Right cardiac atrium (tissue), 5 donors: ENCODE measurements at places on chromosomes 1 and 21.

GRCh38 chr1:82775406-82776000, 974.8 kb downstream of the ADGRL2 start:
- peak; percentile 38 for DNase-seq

DNA sequence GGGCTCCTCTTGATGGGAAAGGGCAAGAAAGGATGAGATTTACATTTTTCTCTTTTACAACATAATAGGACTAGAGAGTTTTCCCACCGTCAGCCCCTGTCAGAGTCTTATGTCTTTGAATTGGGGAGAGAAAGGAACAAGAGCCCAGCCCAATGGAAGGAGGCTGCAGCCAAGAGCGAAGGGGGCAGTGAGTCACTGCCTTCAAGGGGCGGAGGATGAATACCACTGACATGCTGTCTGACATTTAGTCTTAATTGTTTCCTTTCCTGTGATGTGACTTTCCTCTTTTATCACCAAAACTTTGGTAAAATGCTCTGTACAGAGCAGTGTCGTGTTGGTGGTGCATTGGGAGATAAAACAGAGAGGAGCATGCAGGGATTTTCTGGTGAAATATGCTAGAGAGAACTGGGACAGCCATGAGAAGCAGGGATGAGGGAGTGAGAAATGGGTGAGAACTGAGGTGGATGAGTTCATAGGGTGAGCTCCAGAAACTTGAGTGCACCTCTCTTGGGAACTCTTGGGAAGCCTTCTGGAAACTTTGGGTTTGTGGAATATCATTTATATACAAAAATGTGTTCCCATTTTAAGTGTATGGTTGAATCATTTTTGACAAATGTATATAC, 179.9 kb upstream of the FGGY start:
- no peak for DNase-seq

DNA sequence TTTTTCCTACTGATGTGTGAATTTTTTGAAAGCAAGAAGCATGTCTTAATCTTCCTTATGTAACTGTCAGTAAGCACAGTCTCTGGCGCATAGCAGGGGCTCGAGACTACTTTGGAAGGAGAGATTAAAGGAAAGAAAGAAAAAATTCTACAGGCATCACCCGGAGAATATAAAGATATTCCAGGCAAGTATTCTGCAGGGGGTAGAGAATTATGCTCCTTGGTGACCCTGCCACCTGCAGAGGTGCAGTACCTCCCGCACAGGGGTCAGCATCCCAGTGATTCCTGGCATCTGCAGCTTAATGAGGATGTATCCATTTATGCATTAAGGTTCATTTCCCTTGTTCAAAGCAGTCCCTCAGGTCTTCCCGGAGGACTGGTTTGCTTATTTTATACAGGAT, 87.6 kb upstream of the WLS start:
- no peak for DNase-seq

GRCh38 chr1:215581896-215582295, 14.8 kb downstream of the KCTD3 start:
- no peak for DNase-seq

- no peak for DNase-seq
Observed at GRCh38 chr1:53377438-53377841, 49.6 kb upstream of the LRP8 start.

DNA sequence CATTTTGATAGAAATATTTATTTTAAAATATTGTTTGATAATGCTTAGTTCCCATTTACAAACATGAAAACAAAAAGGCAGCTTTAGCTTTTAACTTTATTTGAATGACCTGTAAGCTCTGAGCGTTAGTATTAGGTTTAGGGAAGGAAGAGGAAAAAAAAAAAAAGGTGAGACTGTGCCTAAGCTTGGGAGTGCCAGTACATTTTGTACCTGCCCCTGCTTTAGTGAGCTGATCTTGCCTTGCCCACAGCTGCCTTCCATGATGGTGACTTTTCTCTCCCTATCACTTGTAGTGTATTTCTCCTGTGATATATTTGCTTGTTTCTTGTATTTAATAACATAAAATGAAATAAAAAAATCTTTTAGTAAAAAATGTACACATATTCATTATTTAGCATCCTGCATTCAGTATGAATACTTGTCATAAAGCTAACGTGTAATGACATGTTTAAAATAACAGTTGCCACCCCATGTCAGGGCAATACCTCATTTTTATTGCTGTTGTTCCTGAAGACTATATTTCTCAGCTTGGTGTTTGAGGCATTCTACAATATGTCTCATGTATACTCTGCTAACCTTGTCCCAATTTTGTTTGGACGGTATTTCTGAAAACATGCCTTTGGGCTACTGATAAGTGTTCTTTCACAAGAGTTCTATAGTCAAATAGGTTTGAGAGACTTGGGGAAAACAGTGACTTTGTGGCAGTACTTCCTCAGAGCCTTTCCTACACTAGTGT, 76.3 kb downstream of the NEK7 start:
- no peak for DNase-seq

- no peak for DNase-seq
Observed at GRCh38 chr21:39118604-39119215, 64.5 kb downstream of the PSMG1 start.

GRCh38 chr1:76548513-76549100, 318.7 kb upstream of the ST6GALNAC5 start:
- no peak for DNase-seq

DNA sequence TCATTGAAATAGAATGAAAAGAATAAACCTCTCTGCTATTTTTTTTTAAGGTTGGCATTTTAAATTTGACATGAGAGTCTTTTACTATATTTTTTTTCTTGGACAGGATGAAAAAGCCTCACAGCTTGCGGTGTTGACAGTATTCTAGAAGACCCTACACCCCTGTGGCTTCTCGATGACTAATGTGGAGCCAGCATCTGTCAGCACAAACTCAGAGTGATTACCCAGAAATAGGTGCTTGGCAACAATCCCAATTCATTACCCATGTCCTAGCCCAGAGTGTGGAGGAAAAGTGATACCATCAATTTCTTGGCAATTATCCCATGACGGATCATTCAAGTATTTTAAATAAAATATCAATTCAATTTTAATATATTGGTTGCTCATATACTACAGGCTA, 186.8 kb upstream of the MAP1LC3C start:
- no peak for DNase-seq

DNA sequence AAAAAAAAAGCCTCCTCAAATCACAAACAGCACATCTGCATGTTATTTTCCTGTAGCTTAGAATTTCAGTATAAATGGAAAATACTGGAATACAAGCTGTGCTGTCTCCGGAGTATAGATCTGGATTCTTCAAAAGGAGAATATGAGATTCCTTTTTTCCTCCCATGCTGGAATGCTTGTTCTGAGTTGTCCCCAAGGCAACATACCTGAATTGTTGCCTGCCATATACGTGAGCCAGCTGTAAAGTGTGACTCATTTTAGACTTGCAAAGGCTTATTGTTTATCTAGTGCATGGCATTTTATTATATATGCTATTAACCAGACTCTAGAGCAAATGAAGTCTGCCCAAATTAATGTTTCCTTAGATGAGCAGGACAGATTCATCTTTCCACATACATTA, 95.0 kb upstream of the C1orf105 start:
- DNase-seq: no peak

DNA sequence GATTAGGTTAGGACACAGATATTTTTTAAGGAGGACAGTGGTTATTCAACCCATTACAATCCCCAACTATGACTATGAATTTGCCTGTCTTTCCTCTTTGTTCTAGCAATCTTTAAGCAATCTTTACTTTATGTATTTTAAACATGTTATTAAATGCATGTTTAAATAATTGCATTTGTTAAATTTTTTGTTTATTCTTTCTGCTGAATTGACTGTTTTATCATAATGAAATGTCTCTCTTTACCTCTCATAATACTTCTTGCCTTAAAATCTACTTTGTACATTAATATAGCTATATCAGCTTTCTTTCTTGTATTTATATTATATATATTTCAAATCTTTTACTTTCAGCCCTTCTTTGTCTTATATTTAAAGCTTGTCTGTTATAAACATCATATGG, 46.1 kb downstream of the CR1L start:
- no peak for DNase-seq

GRCh38 chr1:154533952-154534844, 24.3 kb downstream of the UBE2Q1 start:
- no peak for DNase-seq

GRCh38 chr1:150302338-150302737, 8.7 kb downstream of the MRPS21 start:
- DNase-seq: peak; percentile 48

DNA sequence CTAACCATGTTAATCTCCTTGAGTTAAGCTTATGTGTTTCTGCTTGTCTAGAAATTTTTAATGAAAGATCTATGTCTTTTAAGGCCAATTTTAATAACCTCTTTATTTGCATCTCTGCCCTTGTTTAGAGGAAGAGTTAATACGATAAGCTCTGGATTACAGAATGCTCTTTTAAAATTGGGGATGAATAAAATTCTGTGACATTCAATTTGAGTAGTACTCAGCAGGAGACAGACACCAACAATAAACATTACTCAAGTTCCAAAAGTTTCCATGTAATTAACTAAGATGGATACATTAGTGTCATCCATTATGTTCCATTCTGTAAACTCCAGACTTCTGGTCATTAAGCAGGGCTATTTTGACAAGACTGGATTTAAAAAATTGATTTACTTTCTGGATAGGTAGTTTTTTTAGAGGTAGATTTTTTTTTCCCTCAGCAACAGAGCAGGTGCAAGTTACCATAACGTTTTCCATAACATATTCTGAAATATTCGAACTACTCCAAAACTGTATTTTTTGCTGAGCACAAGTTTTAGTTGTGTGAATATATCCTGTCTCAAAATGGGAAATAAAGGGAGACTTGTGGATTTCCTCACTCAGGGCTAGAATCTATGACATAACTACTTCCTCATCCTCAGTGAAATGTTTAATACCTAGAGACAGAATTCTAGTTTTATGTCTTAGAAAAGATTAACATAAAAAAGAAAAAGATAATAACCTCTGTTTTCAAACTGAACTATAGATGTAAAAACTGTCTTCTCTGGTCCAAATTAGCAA, 221.7 kb downstream of the NEGR1 start:
- no peak for DNase-seq

GRCh38 chr1:225763716-225764548, 13.7 kb upstream of the SRP9 start:
- DNase-seq: peak; percentile 62

- DNase-seq: no peak
Observed at GRCh38 chr1:231385416-231385748, 36.7 kb downstream of the EGLN1 start.

- no peak for DNase-seq
Observed at GRCh38 chr1:168220470-168220871, 5.3 kb upstream of the SFT2D2 start.

DNA sequence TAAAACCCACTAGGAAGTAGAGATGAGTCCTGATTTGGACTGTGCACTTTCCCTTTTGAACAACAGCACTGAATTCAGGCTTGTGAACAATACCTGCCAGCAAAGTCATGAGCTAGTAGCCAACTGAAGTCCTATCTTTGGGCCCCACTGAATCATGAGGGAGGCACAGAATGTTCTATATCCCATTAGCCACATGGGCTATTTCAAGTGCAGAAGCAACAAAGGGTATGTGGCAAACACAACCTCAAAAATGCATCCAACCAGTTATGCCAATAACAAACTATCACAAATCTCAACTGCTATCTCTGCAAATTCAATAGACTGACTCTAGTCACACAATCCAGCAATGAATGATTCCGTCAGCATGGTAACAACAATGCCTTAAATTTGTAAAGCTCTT, 276.0 kb downstream of the MRPL39 start:
- DNase-seq: no peak

- DNase-seq: peak; percentile 39
Observed at GRCh38 chr1:119647228-119647733, 785 bp downstream of the ZNF697 start.

- no peak for DNase-seq
Observed at GRCh38 chr1:216898801-216899200, 175.6 kb upstream of the ESRRG start.

- no peak for DNase-seq
Observed at GRCh38 chr1:39272798-39273469, 68.4 kb downstream of the MACF1 start.
